ENCODE measurements at places on chromosomes 16 and 17.

DNA sequence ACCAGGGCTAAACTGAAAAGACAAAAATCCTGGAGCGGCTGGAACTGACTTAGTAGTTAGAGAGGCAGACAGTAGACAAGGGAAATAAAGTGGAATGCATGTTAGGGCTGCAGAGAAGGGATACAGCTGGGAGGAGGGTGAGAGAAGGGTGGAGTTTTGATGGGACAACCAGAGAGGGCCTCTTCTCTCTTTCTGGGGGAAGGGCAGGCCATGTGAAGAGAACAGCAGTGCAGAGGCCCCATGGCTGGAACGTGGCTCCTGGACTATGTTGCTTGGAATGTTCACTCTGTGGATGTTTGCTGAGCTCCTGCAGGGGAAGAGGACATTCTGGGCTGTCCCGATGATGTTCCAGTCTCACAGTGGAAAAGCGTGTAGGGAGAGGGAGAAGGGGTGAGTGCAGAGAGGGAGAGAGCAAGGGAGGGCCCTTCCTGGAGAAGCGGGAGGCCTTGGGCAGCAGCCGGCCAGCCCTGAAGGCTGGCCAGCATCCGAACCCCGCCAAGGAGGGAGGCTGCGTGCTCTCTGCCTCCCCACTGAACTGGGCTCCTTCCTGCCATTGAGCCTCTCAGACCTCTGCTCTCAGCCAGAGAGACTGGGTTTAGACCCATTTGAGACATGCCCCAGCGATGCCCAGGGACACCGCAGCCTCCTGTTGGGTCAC lies 33.1 kb upstream of the GSE1 start:
- DNase-seq = no peak

GRCh38 chr17:57739402-57740234 lies 5.5 kb downstream of the CCDC182 start:
- DNase-seq = no peak

- peak; percentile 89 for DNase-seq
These were observed 18.3 kb upstream of the EFCAB13 start for GRCh38 chr17:47305302-47305923.

DNA sequence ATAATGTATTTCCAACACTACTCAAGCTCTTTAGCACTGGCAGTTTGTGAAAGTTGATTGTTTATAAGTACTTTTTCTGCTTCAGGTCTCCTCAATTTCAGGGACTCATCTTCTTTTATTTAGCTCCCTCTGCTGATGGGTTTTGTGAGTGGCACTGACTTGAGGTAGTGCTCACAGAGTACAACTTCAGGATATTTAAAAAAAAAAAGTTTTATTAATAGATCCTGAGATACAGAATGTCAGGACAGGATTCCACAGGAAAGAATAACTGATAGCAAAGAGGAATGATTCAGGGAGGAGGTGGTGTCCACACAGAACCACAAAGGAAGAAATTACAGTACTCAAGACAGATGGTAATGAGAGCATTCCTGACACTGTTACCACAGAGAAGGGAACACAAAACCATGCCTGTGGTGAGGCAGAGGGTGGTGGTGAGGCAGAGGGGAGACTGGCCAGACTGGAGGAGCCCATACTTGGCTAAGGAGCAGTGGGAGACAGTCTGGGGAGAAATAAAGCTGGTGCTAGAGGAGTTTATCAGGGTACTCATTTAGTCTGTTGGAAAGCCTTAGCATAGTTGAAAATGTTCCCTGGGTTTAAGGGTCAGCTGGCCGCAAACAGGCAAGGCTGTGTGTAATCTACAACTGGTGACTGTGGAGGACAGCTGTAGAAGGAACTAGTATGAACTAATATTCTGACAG lies 63.7 kb downstream of the SPAG9 start:
- DNase-seq = peak; percentile 87

Data from BJ (cell line).